Dorsolateral prefrontal cortex (tissue), 122 donors: ENCODE measurements at places on chromosomes 11 and 22.
A peak's percentile ranks its signal among the peaks of the same experiment; 100 is the strongest.

GRCh38 chr11:85875505-85875904 is 20.3 kb downstream of the CCDC83 start:
- DNase-seq, result no peak

GRCh38 chr11:64675450-64676260 is 47.3 kb downstream of the NRXN2 start:
- DNase-seq, result peak; percentile 50

DNA sequence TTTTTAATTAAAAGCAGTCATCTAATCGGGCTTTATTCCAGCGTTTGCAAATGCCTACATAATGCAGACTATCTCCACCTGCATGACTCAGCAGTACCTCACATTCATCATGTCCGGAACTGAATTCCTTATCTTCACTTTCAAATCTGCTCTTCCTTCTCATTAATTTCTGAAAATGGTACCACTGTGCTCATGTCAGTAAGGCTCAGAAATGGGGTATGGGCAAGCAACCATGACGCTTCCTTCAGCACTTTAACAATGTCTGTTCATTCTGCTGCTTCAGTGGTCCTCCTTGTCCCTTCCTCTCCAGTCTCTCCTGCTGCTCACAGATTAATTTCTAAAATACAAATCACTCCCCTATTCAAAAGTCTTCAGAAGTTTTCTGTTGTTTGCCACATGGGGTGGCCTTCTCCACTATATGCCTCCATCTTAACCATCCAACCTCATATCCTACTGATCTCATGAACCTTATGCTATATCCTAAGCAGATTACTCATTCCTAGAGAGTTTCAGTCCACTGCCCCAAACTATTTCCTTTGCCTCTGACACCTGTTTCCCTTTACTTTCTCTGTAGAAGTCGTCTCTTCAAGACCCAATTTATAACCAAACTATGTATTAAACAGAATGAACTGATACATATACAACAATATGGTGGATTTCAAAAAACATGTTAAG is 7.0 kb downstream of the GTF2H1 start:
- DNase-seq, result no peak

DNA sequence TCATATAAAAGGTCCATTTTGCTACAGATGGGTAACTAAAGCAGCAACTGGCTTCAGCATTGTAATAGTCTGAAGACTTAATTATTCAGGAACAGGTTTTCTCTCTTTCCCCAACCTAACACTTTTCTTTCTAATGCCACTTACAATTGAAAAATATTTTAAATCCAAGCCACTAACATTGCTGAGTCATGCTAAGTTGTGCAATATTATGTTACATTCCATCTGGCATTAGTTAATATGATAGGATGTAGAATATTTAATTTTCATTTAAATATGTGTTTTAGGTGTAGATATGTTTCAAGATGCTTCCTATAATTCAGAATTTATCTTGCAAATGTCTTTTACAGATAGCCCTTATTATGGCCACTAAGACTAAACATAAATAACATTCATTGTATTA is 98.6 kb downstream of the KIF18A start:
- no peak for DNase-seq

DNA sequence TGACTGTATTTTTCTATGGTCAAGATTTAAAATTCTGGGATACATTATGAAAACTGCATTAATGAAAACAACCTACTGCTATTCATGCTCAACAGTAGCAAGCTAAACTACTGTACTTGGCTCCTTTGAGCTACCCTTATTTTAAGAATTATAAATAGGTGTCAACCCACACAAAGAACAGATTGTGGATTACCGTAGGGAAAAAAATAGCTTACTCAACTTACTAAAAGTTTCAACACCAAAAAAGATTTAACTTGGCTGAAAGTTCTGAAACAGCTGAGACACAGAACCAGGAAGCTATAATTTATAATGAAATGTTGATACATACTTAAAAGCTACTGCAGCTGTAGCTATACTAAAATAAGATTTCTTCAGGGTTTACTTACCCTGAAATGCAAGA is 10.1 kb downstream of the LIN7C start:
- DNase-seq, result no peak

- no peak for DNase-seq
Observed at GRCh38 chr22:23213581-23214334, 33.4 kb downstream of the BCR start.

DNA sequence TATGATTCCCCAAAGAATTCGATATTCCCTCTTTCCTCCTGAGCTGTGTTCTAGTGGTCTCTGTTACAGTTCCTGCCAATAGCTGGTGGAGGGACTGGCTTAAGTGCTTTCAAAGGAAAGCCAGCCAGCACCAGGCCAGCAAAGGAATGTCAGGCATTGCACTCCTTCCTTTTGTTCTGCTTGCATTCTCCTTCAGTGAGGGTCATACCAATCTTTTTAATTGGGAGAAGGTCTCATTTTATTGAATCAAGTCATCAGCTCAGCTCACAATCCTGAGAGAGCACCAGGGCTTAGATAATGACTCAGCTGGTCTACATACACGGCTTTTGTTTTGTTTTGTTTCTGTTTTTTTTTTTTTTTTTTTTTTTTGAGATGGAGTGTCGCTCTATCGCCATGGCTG is 222.9 kb downstream of the NAV2 start:
- DNase-seq, result no peak

DNA sequence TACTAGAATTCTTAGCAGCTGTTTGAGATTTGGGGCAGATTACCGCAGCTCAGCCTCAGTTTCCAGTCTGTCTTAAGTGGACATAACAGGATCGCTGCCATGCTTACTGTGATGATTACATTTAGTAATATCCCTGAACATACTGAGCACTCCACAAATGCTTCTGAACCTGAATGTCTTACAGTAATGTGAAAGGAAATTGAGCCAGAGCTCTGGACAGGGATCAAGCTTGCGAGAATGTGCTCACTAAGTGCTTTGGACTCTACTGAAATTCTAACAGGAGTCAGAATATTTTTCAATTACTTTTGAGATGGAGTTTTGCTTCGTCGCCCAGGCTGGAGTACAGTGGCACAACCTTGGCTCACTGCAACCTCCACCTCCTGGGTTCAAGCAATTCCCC is 118.6 kb upstream of the RASSF10 start:
- DNase-seq, result no peak

- DNase-seq, result no peak
Observed at GRCh38 chr11:1743585-1744136, 6.7 kb downstream of the IFITM10 start.

- DNase-seq, result no peak
Observed at GRCh38 chr22:27393371-27393770, 408.2 kb downstream of the MN1 start.

- DNase-seq, result no peak
Observed at GRCh38 chr11:83438438-83438837, 152.3 kb upstream of the CCDC90B start.

GRCh38 chr11:87477321-87477720 is 439.6 kb downstream of the TMEM135 start:
- no peak for DNase-seq

- DNase-seq, result no peak
Observed at GRCh38 chr11:65577756-65578109, 1.9 kb downstream of the EHBP1L1 start.

DNA sequence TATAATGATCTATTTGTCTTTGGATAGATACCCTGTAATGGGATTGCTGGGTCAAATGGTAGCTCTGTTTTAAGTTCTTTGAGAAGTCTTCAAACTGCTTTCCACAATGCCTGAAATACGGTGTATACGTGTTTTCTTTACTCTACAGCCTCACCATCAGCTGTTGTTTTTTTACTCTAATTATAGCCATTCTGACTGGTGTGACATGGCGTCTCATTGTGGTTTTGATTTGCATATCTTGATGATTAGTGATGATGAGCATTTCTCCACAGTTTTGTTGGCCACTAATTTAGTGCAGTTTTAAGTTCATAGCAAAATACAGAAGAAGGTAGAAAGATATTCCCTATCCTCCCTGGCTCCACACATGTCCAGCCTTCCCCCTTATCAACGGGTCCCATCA is 26.3 kb upstream of the VPREB1 start:
- no peak for DNase-seq

DNA sequence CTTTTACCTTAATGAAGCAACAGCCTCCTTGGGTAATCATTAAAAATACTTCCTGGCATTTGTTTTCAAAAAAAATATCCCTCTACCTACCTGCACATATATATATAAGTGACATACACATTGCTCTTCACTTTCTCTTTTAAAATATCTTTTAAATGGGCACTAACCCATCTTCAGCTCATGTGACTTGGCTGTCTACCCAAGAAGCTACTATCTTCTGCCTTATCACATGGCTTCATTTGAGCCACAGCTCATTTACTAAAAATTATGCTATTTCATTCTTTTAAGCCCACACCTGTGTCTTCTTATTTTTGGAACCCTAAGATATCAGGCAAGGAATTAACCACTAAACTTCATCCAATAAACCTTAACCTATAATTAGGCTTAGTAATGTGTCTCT is 37.0 kb upstream of the SOX6 start:
- DNase-seq, result no peak

- DNase-seq, result no peak
Observed at GRCh38 chr11:10896493-10896892, 38.6 kb upstream of the ZBED5 start.

DNA sequence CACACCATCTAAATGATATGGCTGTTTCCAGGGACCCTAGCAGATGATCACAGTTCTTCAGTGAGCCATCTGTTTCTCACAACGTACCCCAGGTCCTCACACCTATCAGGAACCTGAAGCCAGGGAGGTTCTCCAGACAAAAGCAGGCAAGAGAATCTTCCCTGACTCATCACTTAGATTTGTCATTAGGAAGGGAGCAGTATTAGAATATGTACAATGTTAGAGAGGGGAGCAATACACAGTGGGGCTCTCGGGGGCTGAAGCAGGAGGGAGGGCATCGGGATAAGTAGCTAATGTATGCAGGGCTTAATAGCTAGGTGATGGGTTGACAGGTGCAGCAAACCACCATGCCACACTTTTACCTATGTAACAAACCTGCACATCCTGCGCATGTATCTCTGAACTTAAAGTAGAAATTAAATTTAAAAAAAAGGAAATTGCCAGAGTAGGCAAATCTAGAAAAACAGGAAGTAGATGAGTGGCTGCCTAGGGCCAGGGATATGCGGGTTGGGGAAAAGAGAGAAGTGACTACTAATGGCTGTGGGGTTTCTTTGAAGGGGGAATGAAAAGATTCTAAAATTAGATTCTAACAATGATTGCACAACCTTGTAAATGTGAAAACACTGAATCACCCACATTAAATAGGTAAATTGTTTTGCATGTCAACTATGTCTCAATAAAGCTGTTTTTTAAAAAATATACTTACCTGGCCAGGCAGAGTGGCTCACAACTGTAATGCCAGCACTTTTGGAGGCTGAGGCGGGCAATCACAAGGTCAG is 14.4 kb downstream of the C22orf42 start:
- no peak for DNase-seq

DNA sequence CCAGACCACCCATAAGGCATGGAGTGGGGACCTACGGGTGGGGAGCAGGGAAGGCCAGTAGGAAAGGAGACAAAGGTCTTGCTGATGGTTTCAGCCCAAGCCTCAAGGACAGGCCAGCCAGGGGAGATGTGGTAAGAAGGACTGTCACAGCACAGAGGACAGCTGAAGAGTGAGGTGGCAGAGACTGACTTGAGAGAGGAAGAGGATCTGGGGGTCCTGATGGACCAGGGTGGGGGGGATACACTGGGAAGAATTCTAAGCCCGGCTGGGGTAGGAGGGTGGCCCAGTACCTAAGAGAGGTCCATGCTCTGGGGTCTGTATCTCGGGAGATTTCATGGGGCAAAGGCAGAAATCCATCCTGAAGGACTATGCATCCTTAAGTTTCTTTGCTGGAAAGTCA is 66.1 kb upstream of the THY1 start:
- DNase-seq, result peak; percentile 8

DNA sequence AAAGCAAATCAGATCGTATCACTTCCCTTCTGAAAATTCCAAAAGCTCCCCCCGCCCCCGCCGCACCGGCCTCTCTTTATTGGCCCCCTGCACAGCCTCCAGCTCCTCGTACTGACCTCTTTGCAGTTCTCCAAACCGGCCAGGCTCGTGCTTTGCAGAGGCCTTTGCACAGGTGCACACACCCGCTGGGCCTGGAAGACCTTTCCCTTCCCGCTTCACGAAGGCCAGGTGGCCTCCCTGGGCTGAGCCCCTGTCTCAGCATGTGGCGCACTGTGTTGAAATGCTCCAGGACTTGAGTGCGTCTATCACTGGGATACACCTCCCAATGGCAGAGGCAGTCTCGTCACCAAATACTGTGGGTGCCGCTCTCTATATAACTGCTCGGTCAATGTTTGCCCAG is 13.2 kb upstream of the ADA2 start:
- no peak for DNase-seq

DNA sequence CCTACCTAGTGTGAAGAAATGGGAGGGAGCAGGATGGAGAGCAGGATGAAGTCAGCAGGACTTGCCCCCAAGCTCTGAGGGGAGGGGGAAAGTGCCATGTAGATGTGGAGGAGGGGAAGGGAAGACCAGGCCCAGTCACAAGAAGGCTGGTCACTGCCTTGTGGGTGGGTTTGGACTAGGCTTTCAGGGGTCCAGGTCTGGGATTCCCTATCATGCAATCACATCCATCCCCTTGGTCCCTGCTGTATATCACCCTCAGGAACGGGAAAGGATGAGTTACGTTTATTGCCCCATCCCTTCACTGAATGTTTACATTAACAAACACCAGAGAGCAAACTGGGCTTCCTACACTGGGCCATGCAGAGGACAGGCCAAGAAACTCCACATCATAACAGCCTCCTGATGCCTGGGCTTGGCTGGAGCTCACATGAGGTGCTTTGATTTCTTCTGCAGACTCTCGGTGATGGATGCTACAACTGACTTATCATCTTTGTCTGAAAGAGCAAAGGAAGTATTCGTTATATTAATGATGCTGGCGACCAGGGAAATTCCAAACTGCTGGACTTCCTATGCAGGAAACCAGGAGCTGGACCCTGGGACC is 5.6 kb downstream of the TMEM86A start:
- no peak for DNase-seq

DNA sequence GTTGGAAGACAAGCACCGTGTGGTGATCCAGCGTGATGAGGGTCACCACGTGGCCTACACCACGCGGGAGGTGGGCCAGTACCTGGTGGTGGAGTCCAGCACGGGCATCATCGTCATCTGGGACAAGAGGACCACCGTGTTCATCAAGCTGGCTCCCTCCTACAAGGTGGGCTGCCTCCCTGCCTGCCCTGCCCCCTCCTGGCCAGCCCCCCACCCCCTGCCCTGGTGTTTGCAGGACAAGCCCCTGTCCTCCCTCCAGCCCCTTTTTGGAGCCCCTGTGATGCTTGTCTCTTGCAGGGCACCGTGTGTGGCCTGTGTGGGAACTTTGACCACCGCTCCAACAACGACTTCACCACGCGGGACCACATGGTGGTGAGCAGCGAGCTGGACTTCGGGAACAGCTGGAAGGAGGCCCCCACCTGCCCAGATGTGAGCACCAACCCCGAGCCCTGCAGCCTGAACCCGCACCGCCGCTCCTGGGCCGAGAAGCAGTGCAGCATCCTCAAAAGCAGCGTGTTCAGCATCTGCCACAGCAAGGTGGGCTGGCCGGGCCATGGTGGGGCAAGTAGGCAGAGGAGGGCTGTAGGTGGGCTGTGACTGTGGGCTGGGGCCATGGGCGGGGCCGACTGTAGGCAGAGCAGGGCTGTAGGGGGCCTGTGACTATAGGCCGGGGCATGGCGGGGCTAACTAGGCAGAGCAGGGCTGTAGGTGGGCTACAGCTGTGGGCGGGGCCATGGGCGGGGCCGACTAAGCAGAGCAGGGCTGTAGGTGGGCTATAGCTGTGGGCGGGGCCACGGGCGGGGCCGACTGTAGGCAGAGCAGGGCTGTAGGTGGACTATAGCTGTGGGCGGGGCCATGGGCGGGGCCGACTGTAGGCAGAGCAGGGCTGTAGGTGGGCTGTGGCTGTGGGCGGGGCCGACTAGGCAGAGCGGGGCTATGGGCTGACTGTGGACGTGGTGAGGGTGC is 13.6 kb downstream of the MUC2 start:
- no peak for DNase-seq
